ENCODE measurements at places on chromosomes 3 and 15.
A peak's percentile ranks its signal among the peaks of the same experiment; 100 is the strongest.

- no peak for DNase-seq
These were observed 197.1 kb downstream of the ITPR1 start for GRCh38 chr3:4690277-4690676.

DNA sequence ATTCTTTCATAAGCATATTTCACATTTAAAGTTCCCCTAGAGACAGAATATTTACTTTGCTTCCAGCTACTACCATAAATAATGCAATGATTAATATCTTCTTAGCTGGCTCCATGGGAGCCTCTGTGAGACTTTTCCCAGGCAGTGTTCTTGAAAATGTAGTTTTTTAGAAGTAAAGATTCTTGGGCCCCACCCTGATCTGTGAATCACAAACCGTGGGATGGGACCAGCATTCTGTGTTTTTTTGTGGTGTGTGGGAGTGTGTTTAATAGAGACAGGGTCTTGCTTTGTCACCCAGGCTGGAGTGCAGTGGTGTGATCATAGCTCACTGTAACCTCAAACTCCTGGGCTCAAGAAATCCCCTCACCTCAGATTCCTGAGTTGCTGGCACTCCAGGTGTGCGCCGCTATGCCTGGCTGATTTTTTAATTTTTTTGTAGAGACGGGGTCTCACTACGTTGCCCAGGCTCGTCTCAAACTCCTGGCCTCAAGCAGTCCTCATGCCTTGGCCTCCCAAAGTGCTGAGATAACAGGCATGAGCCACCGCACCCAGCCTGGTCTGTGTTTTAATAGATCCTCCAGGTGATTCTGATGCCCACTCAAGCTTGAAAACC is 83.0 kb downstream of the KLHL25 start:
- no peak for DNase-seq

- peak; percentile 1 for DNase-seq
These were observed 714 bp downstream of the ECT2 start for GRCh38 chr3:172751175-172751704.

DNA sequence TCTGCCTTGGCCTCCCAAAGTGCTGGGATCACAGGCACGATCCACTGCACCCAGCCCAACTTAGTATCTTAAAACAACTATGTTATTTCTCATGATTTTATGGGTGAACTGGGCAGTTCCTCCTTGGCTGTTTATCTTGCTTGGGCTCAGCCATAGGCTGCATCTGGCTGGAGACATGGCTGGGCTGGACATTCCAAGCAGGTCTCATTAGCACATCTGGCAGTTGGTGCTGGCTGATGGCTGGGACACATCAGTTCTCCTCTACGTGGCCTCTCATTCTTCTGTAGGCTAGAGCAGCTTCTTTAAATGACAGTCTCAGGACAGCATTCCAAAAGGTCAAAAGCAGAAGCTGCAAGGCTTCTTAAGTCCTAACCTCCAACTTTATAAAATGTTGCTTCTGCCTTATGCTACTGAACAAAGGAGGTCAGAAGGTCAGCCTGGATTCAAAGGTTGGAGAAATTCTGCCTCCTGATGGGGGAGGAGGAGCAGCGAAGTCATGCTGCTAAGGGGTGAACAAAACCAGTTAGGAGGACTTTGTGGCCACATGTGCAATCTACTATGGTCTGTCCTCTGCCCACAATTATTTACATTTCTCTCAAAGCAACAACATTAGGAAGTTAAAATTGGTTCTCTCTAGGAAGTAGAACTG is 144.0 kb downstream of the AQP9 start:
- DNase-seq, result no peak

- DNase-seq, result no peak
These were observed 44.7 kb downstream of the CADM2 start for GRCh38 chr3:85003479-85003878.

DNA sequence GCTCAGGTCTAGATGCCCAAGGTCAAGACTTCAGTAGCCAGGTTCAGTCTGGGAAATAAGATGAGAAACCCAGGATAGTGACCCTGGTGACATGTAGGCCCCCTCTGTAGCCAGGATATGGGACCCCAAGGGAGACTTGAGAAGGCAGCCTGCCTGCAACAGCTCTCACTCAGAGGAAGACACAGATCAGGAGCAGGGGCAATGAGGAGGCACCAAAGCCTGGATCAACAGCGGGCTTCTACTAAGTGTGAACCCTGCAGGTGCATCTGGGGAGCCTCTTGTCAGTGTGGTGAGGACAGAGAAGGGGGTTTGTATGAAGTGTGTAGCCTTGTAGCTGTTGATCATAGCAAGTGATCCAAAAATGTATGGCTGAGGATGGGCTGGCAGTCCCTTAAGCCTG is 25.4 kb downstream of the PLA2G4F start:
- no peak for DNase-seq

- no peak for DNase-seq
These were observed 209.0 kb downstream of the ARRDC4 start for GRCh38 chr15:98169551-98169950.

DNA sequence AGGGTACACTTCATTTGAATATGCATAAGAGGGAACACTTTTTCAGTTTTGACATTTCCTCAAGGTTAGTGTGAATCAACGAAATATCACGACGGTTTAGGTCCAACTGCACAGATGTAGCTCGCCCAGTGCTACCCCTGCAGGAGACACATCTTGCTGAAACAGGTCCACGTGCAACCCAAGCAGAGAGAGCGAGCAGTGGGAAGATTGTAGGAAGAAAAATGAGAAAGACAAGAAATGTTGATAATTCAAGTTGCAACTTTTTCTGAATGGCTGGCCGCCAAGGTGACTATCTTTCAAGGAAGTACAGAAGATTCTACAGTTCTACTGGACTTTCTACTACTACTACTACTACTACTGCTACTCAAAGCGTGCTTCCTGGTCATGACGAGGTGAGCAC is 231.7 kb downstream of the PDZRN3 start:
- DNase-seq, result no peak

DNA sequence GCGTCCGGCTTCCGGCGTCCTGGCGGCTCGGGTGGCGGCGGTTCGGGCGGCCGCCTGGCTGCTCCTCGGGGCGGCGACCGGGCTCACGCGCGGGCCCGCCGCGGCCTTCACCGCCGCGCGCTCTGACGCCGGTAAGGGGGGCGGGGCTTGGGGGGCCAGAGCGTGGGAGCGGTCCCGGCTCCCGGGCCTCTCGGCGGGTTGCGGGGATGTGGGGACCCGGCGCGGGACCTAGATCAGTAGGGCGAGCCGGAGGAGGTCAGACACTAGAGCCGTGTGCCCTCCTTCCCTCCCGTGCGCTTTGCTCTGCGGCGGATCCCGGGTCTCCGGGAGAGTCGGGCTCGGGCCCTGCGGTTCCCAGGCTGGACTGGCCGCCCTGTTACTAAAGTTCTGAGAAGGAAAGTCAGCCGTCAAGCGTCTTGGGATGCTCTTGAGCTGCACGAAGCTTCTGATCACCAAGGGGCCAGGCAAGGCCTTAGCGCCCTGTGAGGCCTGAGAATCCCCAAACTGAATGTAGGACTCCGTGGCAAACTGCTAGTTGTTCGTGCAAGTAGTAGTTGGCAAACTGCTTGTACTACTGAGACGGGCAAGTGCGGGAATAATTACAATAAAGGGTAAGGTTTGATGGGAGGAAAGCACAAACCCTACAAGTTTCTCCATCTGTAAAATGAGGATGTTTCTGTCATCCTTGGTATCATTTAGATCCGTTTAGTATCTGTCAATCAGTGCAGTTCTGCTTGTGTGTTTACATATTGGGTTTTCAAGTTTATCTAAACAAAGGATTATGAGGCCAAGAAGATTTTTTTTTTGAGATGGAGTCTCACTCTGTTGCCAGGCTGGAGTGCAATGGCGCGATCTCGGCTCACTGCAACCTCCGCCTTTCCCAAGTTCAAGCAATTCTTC is 587 bp downstream of the PIGX start:
- DNase-seq, result peak; percentile 65

DNA sequence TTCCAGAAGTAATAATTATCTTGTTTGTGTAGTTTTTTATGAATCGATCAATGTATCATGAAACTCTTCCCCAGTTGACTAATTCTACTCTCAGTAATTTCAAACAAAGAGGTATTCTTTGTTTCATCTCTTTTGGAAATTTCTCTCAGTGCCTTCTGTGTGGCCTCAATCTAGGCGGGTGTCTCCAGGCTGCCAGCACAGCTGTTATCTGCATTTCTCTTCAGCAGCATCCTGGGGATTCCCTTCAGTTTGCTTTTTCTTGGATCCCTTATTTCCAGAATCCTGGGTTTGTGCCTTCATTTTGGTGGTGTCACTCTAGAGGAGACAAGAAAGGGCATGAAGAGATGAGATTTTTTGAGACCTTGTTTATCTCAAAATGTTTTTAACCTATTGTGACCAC is 22.7 kb downstream of the NIPA2 start:
- no peak for DNase-seq

- DNase-seq, result no peak
These were observed 1.2 kb downstream of the LARP6 start for GRCh38 chr15:70852501-70853317.

Measured in activated CD4-positive, alpha-beta T cell treated with anti-CD3 and anti-CD28 coated beads, Interleukin-2, amount 50 U/mL, for 1 hour (primary cell).